ENCODE measurements at places on chromosomes 4 and X.
A peak's percentile ranks its signal among the peaks of the same experiment; 100 is the strongest.

DNA sequence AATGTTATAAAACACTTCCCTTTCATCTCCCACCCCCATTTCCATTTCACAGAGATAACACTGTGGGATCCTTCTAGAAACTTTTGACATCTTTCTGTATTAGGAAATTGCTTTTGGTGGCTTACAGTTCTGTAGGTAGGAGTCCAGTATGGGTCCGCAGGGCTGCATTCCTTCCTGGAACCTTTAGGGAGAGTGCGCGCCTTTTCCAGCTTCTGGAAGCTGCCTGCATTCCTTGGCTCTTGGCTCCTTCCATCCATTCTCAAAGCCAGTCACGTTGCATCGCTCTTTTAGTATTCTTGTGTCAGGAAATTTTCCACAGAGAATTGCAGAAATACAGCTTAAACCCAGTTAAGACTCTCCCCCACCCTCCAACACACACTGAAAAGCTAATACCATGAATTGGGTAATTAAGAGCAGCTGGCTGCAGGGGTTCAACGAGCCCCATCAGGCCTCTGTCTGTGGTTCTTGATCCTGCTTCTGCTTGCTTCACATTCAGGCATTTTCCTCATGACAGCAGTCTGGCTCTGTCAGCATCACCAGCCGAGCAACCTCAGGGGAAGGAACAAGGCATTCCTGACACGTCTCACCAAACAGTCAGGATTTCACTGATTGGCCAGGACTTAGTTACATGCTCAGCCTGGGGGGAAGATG is 48.8 kb downstream of the SEPTIN11 start:
- DNase-seq = no peak

- DNase-seq = no peak
These were observed 1.9 kb downstream of the PPARGC1A start for GRCh38 chr4:23887989-23888388.

DNA sequence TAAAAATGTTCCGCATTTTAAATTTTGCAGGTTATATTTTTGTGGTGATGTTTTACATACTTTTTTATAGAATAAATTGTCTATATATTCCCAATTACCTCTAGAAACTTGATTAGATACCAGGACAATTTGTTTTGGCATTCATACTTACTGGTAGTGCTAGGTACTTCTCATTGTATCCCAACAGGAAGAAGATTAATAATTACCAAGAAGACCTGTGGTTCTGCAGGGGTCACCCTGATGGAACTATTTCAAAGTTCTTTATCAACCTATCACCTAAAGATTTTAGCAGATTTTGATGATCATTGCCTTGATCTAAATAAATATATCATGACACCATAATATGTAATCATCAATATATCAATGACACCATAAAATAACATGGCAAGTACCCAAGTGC is 22.5 kb upstream of the FAM9A start:
- DNase-seq = no peak

DNA sequence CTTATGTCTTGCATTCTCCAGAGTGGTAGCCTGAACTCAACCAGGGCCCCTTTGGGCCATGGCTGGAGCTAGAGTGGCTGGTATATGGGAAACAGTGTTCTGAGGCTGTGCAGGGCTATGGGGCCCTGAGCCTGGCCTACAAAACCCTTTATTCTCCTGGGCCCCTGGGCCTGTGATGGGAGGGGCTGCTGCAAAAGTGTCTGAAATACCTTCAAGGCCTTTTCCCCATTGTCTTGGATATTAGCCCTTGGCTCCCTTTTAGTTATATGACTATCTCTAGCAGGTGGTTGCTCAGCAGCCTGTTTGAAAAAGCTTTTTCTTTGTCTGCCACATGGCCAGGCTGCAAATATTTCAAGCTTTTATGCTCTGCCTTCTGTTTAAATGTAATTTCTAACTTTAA is 22.5 kb downstream of the APOOL start:
- DNase-seq = no peak

DNA sequence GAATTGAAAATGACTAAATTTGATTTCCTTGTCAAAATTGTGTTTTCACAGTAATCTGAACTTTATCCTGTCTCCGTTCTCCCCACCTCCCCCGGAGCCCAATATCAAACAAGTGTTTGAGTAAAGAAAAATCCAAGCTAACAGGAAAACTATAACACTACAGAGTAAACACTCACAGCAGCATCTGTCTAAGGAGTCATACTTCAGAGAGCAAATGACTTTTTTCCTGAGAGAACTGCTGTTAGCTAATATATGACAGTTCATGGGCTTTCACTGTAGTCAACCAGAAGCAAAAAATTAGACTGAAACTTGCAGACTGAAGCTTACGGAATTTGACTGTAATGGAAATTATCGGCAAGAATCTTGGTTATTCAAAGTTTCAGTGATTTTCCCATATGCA is 321.7 kb downstream of the ANKRD50 start:
- DNase-seq = no peak

GRCh38 chr4:166308647-166309046 is 435.6 kb downstream of the TLL1 start:
- no peak for DNase-seq

DNA sequence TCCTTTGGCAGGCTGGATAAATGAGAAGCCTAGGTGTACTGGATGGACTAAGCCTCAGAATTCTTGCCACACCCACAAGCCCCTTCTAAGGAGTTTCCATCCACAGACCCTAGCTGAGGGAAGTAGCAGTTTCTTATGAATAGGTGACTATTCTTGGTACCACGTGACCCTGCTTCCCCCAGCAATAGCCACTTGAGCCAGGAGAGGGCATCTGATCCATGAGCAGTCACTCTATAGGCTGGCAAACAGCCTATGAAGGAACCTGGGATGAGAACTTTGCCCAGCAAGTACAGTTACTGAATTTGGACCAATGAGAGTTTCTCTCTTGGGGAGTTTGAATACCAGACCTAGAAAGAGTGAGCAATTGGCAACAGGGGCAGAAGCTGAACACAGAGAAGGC is 84.0 kb downstream of the RTL9 start:
- no peak for DNase-seq

DNA sequence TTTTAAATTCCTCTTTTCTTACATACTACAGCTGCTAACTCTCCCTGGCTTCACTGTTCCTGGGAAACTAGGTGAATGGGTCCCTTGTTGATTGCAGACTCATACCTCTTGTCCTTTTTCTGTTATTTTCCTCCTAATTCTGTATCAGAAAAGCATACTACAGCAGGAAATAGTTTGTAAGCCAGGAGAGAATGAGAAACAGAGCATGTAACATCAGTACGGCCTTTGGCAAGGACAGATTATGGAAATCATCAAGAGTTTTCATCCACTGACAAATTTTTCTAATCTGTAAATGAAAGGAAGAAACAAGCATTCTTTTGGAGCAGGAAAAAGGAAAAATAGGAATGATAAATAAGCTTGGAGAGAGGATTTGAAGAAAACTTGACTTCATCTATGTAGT is 239.2 kb downstream of the ANTXR2 start:
- DNase-seq = no peak

- no peak for DNase-seq
These were observed 107.6 kb downstream of the DCTD start for GRCh38 chr4:182809417-182810102.

DNA sequence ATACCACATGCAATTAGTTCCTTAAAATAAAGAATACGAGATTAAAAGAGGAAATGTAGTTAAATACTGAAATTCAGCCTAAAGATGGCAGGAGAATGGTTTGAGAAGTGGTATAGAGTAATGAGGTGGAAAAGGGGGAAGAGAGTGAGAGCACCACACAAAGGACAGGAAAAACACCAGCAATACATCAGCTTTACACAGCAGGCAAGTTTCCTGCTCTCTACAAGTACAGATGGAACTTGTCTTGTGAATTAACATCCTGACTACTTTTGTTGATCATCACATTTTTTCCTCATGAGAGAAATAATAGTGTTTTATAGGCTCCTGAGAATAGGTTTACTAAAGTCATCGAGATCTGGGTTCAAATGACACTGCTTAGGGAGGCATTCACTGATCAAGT is 2.9 kb upstream of the UNC5C start:
- no peak for DNase-seq

DNA sequence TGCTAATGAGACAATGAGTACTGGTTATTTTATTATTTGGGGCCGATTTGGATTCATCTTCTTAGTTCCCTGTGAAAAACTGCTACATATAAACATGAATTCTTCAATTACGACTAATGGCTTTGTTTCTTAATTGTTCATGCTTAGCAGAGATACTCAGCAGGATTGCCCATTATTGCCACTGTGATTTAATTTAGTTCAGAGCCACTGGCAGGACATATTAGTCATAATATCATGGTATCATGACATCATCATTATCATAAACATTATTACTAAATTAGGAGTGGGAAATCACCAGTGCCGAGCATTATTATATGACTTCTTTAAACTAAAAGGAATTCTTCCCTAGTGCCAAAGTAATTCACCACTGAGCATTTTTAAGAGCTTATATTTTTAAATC is 201.4 kb downstream of the SPOCK3 start:
- DNase-seq = no peak

DNA sequence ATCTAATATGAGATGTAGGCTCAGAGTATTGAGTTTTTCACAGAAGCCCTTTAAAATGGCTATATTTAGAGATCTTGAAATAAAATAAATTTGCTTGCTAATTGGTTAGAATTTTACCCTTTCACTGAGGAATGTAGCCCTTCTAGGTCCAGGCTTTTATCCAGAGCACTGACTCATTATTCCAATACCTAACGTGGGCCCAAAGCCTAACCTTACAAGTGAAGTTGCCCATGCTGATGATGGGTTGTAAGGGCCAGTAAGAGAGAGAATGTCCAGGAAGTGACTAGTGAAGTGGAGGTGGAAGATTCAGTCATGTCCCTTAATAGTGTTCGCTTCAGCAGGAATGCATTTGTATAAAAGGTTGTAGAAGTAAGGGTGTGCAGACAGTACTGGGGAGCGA is 155.9 kb downstream of the STIM2 start:
- DNase-seq = no peak

DNA sequence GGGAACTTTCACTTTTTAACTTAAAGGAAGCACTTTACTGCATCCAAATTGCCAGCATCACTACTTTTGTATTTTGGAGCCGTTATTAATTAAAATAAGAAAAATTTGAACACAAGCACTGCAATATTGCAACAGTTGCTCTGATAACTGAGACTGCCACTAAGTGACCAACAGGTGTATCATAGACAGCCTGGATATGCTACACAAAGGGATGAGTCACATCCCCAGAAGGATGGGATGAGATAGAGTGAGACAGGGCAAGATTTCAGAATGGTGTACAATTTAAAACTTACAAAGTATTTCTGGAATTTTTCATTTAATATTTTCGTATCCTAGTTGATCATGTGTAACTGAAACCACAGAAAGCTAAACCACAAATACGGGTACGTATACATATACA is 204.1 kb downstream of the MAPK10 start:
- DNase-seq = no peak

DNA sequence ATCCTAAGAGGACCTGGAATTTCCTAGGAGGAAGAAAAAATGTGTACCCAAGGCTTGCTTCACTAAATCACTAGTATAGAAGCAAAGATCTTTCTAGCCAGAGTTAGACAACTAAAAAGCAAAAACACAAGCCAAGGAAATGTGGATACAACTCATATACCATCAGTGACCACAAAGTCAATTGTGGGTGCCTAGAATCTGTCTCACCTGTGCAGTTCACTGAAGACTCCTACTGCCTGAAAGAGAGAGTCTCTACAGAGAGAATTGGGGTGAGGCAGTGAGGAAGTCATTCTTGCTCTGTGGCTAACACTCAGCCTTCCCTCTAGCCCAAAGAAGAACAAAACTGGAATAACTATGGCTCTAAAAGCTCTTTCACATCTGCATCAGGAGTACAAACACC is 82.9 kb downstream of the EFHC2 start:
- DNase-seq = no peak

DNA sequence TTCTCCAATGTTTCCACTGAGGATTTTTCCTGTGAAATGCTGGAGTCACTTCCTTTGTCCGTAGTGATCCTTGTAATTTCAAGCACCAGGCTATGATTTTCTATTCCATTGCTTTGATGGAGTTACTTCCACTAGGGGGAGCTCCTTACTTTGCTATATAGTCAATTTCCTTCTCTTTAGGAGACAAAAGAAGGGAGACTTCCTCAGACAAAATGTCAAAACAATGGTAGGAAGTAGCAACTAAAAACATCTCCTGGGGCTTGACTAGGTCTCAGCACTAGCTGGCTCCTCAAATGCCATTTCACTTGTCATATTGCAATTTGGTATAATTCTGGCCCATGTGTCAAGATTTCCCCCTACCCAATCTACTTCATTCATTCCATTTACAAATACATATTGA is 24.1 kb downstream of the ZCCHC12 start:
- peak; percentile 73 for DNase-seq

- DNase-seq = no peak
These were observed 159.4 kb downstream of the OPHN1 start for GRCh38 chrX:68273887-68274286.

GRCh38 chr4:41060352-41061334 is 153.7 kb downstream of the APBB2 start:
- DNase-seq = peak; percentile 36

DNA sequence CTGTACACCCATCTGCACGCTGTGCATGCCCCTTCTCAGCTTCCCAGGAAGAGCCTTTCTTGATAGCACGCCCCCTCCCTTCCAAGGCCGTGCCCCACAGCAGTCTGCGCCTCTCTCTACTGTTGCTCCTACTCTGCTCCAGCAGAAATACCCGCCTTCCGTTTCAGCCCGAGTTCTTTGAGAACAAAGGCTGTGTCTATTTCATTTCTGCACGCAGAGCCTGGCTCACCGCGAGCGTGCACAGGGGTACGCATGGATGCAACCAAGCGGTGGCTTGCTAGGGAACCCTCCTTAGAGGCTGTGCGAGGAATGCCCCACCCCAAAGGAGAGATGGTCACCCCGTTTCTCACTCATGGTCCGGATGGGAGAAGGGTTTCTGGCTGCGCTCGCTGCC is 485 bp downstream of the AADAT start:
- peak; percentile 30 for DNase-seq

- no peak for DNase-seq
These were observed 47.6 kb downstream of the METTL14 start for GRCh38 chr4:118732591-118733330.

DNA sequence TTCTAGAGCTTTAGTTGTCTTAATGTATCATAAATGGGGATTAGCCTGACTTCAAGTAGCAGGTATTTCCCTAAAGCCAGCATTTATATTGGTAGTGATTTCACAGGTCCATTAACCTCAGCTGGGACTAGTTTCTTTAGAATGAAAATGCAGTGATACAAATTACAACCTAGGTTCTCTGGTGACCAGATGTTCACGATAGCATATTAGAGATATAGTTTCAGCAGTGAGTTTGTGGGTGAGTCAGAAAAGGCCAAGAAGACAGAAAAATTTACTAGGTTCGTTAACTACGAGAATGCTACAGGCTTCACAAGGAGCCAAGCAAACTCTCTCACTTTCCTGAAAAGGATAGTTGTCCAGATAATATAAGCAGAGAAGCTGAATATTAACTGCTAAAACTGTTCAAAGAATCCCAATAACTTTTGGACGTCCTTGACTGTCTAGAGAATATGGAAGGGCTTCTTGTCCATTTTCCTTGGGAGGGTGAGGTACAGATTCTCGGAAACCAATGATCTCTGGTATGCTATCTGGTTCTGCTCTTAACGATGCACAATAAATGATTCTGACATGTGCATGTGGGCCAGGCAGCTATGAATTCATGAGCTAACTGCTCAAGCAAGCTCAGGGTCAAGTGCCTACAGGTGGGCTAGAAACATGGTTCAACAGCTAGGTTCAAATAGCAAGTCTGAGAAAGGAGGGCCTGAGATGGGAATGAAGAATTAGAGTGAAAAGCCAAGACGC is 6.0 kb upstream of the SPCS3 start:
- no peak for DNase-seq

Measured in hippocampal formation (tissue), 2 donors.